ENCODE measurements at places on chromosomes 16 and 17. TPM values are rescaled to one million over a fixed set of nuclear protein-coding genes. Genes with fewer than 3 reads are reported as not detected.

ACAP1 gene
- 0.11 TPM for total RNA-seq

PPY gene
- total RNA-seq, result not detected

KRTAP9-4 gene
- total RNA-seq, result not detected

NCOR1 gene
- 111 TPM for total RNA-seq

All from articular chondrocyte of knee joint (primary cell).